Activated T-helper 9 cell treated with anti-CD3 and anti-CD28 coated beads, Interleukin-2, amount 50 U/mL, for 16 hours (primary cell): ENCODE measurements at places on chromosomes 1 and 21.

- DNase-seq = no peak
These were observed 520.4 kb upstream of the CXADR start for GRCh38 chr21:16992448-16992847.

- no peak for DNase-seq
These were observed 104.1 kb downstream of the NR5A2 start for GRCh38 chr1:200131551-200132125.

- DNase-seq = no peak
These were observed 28.4 kb downstream of the TRIM45 start for GRCh38 chr1:117093091-117093534.

GRCh38 chr1:26887125-26887524 lies 3.0 kb downstream of the GPN2 start:
- DNase-seq = no peak

- DNase-seq = no peak
These were observed 30.0 kb downstream of the WLS start for GRCh38 chr1:68202239-68202832.
